ENCODE measurements at places on chromosomes 6 and 20.

- no peak for DNase-seq
Measured at GRCh38 chr6:98828211-98828788, 6.1 kb upstream of the POU3F2 start.

DNA sequence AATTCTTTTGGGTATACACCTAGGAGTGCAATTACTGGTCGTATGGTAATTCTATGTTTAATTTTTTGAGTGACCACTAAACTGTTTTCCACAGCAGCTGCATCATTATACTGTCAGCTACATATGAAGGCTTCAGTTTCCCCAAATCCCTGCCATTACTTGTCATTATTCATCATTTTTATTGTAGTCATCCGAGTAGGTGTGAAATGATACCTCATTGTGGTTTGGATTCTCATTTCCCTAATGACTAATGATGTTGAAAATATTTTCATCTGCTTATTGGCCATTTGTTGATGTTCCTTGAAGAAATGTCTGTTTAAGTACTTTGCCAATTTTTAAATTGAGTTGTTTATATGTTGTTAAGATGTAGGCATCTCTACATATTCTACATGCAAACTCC lies 633.6 kb upstream of the IMPG1 start:
- DNase-seq, result no peak

GRCh38 chr6:164998297-164998696 lies 311.1 kb downstream of the C6orf118 start:
- no peak for DNase-seq

GRCh38 chr6:5898102-5898501 lies 108.6 kb downstream of the NRN1 start:
- DNase-seq, result no peak

GRCh38 chr20:62117362-62117646 lies 5.0 kb upstream of the LSM14B start:
- no peak for DNase-seq

GRCh38 chr6:112155886-112156285 lies 68.5 kb downstream of the FAM229B start:
- DNase-seq, result no peak
